Right renal pelvis (tissue), 4 donors: ENCODE measurements at places on chromosomes 7 and 10. TPM values are rescaled to one million over a fixed set of nuclear protein-coding genes. Genes with fewer than 3 reads are reported as not detected.

MRLN gene
- polyA plus RNA-seq, result 0.37 TPM

GRCh38 chr10:61989995-61990760, 88.7 kb downstream of the ARID5B start:
- DNase-seq, result no peak

- DNase-seq, result no peak
Observed at GRCh38 chr10:21919117-21919516, 84.4 kb downstream of the DNAJC1 start.

- DNase-seq, result no peak
Observed at GRCh38 chr7:73850781-73851207, 8.5 kb upstream of the METTL27 start.

OR6V1 gene
- not detected for polyA plus RNA-seq

DNA sequence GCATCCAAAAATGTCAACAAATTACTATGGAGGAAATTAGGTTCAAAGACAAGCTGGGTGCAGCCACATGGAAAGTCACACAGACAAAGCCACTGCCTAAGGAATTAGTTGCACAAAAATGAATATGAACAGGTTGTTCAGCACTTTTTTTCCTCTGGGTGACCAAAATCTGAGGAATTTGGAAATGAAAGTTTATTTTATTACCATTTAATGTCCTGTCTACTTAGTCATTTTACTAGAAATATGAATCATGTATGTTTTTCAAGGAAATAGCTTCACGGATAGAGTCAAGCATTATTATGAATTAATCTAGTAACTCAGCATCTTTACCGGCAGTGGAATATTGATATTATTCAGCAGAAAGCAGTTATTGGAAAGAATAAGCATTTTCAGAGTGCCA, 106.3 kb downstream of the ANK3 start:
- no peak for DNase-seq

DNA sequence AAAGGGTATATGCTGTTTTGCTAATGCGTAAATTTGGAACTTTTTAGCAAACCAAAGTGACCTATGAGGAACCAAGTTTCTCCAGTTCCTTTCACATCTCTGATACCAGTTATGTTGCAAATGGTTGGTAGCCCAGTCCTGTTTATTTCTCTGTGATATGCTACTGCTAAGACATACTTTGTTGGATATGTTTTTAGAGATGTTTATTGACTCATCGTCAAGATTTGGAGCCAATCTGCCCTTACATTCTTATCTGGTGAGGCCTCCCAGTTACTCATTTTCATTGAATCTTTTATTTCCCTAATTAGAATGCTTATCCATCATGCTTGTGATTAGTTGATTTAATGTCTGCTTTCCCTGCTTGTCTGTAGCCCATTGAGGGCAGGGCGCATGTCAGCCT, 58.9 kb downstream of the LRGUK start:
- no peak for DNase-seq

GRCh38 chr7:102841290-102841689, 71.5 kb upstream of the LRRC17 start:
- no peak for DNase-seq

GRCh38 chr10:27660268-27660667, 85.4 kb downstream of the MKX start:
- no peak for DNase-seq

DNA sequence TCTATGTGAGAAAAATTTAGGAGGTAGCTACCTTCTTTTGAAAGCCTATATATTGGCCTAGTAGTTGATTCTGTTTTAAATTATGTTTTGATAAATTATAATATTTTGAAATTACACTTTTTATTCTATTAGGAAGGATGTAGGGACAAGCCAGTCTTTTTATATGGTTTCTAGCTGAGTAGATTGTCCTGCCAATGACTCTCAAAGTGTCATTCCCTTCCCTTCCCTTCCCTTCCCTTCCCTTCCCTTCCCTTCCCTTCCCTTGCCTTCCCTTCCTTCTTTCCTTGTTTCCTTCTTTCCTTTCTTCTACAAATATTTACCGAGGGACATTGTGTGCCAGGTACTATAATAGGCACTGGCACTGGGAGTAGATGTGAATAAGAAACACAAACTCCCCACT, 99.7 kb upstream of the HDAC9 start:
- DNase-seq, result no peak

GRCh38 chr10:122236690-122237306, 34.3 kb upstream of the BTBD16 start:
- DNase-seq, result no peak

PALD1 gene
- polyA plus RNA-seq, result 11.0 TPM

GRCh38 chr10:11157292-11158076, 139.8 kb downstream of the CELF2 start:
- DNase-seq, result no peak

NPSR1 gene
- not detected for polyA plus RNA-seq

GIMAP2 gene
- 8.0 TPM for polyA plus RNA-seq

- DNase-seq, result no peak
Observed at GRCh38 chr10:103780242-103781149, 74.9 kb downstream of the SH3PXD2A start.

- no peak for DNase-seq
Observed at GRCh38 chr10:71094712-71095390, 117.5 kb upstream of the UNC5B start.

HOXA13 gene
- 0.01 TPM for polyA plus RNA-seq

PDLIM1 gene
- polyA plus RNA-seq, result 82.8 TPM

DNA sequence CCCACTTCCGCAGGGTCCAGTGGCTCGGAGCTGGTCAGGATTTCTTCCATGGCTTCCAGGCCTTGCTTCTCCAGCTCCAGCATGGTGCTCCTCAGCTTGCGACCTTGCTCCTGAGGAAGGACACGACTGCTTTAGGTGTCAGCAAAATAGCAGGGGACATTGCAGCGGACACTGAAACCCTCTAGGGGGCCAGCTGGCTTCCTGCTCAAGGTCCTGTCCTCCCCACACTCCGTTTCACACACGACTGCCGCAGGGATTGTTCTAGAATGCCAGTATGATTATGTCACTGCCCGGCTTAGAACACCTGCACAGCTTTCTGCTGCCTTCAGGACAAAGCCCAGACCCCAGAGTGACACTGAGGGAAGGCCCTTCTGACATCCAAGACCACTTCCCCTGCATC, 65.6 kb downstream of the SCRN1 start:
- DNase-seq, result no peak

SPDYE2 gene
- polyA plus RNA-seq, result 2.1 TPM

GRCh38 chr10:122308417-122309141, 37.5 kb downstream of the BTBD16 start:
- DNase-seq, result no peak

- no peak for DNase-seq
Observed at GRCh38 chr7:146449625-146450024, 333.0 kb downstream of the CNTNAP2 start.

GRCh38 chr10:27637601-27638000, 108.0 kb downstream of the MKX start:
- DNase-seq, result no peak

DNA sequence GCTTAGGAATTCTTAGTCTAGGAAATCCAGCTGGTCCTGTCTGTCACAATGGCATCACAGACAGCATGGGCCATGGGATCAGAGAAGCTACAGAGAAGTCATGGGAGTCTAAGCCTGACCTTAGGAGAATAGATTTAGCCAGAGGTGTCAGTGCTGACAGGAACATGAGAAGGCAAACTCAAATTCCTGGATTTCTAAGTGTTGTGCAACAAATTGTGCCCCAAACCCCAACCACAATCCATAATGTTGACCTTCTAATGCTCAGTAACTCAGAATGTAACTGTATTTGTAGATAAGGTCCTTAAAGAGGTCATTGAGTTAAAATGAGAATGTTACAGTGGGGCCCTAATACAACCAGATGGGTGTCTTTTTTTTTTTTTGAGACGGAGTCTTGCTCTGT, 95.9 kb upstream of the RHOBTB1 start:
- no peak for DNase-seq

DNA sequence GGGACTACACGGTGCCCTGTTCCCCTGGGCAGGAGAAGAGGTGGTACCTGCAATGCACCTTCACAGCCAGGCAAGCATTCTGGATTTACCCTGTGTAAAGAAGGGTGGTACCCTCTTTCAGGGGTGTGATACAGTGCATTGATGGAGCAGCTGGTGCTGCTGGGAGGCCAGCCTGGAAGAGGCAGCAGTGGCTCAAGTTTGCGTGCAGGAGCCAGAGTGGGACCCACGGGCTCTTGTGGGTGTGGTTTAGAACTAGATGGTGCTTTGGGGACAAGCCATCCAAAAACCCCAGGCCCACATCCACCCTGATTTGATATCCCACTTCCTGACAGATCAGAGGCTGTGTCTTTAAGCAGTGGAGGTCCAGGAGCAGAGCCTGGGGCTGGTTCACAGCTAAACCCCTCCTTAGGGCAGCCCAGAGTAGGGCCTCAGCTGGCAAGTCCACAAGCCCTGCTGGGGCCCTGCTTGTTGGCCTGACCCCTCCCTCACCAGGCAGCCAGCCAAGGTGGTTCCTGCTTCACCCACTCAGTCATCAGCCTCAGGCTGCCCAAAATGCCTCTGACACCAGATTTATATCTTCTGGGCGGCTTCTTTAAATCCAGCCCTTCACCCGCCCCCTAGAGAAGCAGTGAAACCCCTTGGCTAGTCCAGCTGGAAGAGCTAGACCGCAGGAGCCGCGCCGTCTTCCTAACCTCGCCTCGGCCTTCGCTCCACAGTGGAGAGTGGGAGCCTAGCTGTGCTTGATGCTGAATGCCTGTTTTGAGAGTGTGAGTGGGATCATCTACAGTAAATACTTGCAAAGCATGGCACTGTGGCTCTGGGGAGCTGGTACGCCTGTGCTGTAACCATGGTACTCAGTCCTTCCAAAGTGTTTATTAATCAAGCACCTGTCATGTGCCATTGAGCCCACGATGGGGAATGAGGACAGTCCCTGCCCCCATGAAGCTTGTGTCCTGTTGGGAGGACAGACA, 1.4 kb upstream of the ASIC3 start:
- no peak for DNase-seq

HECW1 gene
- polyA plus RNA-seq, result 7.2 TPM

GRCh38 chr7:27107391-27108381, 5.2 kb upstream of the HOXA2 start:
- DNase-seq, result no peak

CSTF2T gene
- polyA plus RNA-seq, result 46.1 TPM

CCNJ gene
- polyA plus RNA-seq, result 18.4 TPM

- no peak for DNase-seq
Observed at GRCh38 chr10:75428434-75429158, 2.8 kb upstream of the LRMDA start.

DNA sequence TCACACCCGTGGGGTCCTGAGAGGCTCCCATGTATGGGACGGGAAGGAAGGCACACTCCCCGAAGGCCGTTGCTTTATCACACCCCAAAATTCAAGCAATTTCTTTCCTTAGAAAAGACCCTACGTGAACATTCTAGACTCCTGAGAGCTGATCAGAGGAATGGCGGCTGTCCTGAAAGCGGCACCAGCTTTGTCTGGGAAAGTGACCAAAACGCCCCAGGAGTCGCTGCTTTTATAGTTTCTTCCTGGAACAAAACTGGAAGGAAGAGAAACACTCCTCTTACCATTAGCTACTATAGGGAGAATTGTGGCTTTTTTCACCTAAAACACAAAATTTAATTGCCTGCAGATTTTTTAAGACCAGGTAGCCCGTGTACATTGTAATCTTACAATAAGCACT, 261.8 kb upstream of the RNF32 start:
- DNase-seq, result no peak

- no peak for DNase-seq
Observed at GRCh38 chr10:89522463-89522862, 12.9 kb downstream of the SLC16A12 start.

HSPA12A gene
- 35.8 TPM for polyA plus RNA-seq

- DNase-seq, result no peak
Observed at GRCh38 chr10:71587941-71588573, 131.5 kb downstream of the C10orf105 start.

GRCh38 chr7:16900209-16900768, 18.5 kb upstream of the AGR3 start:
- DNase-seq, result no peak

GRCh38 chr7:96111405-96111804, 210.5 kb downstream of the SLC25A13 start:
- DNase-seq, result no peak

TMEM229A gene
- polyA plus RNA-seq, result 0.21 TPM
